ENCODE measurements at places on chromosomes 13 and 19.

GRCh38 chr13:51452361-51453206, at the start of gene INTS6:
INTS6 (minus strand) TSS chr13:51453036; CDS start chr13:51452525, 511 bp downstream.
- peak; percentile 100 for DNase-seq

DNA sequence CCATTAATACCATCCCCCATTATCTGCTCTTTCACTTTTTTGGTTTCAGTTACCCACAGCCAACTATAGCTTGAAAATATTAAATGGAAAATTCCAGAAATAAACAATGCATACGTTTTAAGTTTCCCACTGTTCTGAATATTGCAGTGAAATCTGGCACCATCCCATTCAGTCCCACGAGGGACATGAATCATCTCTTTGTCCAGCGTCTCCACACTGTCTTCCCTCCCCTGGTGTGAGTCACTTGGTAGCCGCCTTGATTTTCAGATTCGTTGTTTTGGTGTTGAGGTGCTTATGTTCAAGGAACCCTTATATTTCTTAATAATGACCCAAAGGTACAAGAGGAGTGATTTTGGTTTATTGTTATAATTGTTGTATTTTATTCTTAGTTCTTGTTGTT, 246.1 kb downstream of the DCT start:
- no peak for DNase-seq

GRCh38 chr19:12936582-12936981, 1.8 kb upstream of the CALR start:
- DNase-seq = no peak

- no peak for DNase-seq
These were observed 550.8 kb upstream of the SLITRK1 start for GRCh38 chr13:84433024-84433423.

- no peak for DNase-seq
These were observed 4.2 kb upstream of the PAFAH1B3 start for GRCh38 chr19:42306646-42307045.

DNA sequence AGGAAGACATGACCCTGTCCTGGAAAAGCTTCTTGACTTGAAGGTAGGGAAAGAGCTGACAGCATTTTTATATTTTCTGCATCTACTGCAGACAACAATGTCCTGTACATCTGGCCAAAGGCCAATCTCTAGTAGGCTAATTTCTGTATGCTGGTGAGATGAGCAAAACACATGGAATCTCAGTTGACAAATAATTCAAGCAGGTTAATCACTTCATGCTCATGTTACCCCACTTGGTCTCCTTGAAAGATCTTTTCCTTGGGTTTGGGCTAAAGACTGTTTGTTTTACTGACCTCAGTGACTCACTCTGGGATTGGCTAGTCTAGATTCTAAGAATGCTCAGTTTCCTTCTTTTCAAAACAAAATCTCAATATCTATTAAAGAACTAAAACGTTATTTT, 298.8 kb downstream of the LMO7 start:
- no peak for DNase-seq

GRCh38 chr13:30103161-30103840, 204.1 kb downstream of the KATNAL1 start:
- no peak for DNase-seq

- DNase-seq = no peak
These were observed 406.7 kb upstream of the ZNF507 start for GRCh38 chr19:31938675-31939074.

GRCh38 chr13:67086260-67086659, 143.9 kb downstream of the PCDH9 start:
- DNase-seq = no peak

DNA sequence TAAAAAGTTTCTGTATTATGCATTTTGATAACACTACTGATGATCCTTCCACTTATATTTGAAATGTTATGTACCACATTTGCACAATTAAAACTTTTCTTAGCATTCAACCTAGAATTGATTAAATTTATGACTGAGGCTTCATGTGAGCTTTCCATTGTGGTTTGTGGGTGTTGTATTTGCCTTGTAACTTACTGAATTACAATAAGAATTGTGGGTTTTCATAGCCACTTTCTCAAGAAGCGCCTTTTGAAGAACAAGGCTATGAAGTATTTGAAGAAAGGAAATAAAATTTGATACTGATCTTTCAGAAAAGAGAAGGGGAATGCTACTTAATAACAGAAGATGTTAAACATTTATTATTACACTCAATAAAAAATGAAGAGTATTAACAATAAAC, 7.0 kb upstream of the TEX26 start:
- DNase-seq = no peak

GRCh38 chr13:40682449-40683240, 16.2 kb upstream of the FOXO1 start:
- peak; percentile 53 for DNase-seq

DNA sequence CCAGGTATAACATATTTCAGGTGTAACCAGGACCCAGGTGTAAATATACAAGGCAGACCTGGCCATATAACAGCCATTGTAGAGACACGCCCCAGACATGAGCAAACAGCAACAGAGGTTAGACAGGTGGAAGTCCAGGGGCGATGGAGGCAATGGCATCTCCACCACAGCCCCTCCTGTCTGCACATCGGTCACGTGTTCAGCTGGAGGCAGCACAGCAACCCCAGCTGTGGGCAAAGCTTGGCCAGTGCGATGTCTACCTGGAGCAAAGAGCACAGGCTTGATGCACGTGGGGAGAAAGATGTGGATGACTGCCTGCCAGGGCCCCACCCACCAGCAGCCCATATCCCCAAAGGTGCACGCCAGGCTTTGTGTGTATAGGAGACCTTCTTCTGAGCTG, 4.4 kb downstream of the CYP4F2 start:
- no peak for DNase-seq

GRCh38 chr19:49700563-49700962, 9.6 kb downstream of the CPT1C start:
- no peak for DNase-seq

DNA sequence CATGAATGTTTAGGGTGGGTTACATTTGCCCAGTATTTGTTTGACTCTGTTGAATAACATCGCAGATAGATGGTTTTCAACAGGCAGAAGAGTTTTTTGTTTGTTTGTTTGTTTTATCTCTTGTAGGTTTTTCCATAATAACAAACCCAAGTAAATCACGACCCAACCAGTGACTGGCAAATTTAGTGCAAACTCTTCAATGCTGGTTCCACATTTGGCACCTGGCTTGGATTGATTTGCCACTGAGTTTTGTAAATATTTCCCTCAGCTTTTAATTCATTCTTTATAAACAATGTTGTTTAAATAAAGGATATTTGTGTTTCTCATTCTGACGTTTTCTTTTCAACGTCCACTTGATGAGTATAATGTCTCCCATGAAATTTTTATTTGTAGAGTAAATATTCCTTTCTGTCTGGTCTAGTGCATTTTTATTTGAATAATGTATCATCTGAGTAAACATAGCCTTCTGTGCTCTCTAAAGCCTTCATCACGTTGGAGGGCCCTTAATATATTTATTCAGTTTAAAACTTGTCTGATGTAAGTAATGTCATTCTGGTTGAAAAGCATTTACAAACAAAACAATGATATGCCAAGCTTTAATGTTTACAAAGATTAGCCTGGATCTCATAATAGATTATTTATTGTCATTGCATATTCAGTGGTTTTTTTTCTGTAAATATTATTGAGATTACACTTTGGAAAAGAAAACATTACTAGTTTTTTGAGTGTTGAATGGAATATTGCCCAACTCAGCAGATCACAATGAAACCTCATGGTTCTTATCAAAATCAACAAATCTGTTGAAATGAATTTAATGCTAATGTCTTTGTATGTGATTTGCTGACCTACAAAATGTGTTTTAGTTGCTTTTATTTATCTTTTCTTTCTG, 90.4 kb upstream of the PEG3 start:
- no peak for DNase-seq

DNA sequence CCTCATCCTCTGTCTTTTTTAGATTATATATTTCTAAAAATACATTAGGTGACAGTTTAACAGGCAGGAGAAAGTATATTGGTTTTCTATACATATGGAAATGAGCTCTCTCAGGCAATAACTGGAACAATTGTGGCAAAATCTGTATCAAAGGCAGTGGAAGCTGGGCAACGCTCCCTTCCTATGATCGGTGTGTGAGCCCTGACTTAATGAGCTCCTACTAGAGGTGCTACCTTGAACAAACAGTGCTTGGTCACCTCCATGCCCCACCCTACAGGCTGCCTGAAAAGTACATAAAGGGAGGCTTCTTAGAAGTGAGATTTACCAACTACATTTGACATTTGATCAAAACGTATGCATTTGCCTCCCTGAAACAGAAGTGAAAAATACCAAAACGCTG, 185.3 kb downstream of the EFNB2 start:
- no peak for DNase-seq

DNA sequence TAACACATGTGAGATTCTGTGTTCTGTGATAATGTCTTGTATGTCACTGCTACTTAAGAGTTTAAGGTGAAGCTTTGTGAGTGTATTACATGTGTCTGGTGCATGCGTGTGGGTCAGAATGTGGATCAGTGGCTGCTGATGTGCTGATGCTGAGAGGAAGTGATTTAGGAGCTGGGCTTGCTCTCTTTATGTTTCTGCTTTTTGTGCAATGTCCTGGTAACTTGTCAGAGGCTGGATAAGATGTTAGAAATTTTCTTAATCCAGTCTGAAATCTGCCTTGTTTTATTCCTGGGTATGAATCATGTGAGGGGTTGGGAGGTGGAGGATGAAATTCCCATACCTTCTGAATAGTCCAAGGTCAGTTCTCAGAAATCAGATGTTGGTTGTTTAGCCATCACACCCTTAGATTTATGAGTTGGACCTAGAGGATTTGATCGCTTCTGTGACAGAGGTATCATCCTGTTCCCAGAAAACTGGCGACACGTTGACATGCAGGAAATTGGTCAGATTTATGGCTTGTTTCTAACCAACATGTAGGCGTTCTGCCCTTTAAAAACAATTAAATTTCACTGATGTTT, 24.5 kb upstream of the CXCL17 start:
- DNase-seq = no peak

GRCh38 chr13:45108716-45109101, 11.6 kb upstream of the GTF2F2 start:
- DNase-seq = no peak

DNA sequence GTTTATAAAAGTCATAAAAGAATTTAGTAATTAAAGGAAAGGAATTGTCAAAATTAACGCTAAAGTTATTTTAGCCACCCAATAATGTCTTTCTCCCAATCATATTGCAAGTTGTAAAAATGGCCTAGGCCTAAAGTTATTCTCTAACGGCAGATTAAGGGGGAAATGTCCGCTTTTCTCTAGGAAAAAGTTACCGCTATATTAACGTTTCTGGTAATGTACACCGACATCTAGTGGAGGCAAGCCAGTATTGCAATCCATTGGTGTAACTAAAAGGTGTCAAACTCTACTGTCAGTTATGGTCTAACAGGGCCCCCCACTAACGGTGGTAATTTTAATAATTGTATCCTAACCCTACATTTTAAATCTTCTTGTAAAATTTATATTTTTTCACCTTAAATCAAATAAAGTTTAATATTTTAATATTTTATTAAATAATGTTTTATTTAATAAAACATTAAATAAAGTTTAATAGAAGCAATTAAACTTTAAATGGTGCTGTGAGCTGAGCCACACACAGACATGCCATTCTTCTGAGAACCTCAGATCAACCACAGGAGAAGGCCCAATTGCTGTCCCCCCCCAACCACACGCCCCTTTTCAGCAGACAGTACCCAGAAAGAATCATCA, 35.9 kb upstream of the ZSCAN5A start:
- DNase-seq = peak; percentile 57

- no peak for DNase-seq
These were observed 42.2 kb downstream of the SERP2 start for GRCh38 chr13:44415815-44416214.

DNA sequence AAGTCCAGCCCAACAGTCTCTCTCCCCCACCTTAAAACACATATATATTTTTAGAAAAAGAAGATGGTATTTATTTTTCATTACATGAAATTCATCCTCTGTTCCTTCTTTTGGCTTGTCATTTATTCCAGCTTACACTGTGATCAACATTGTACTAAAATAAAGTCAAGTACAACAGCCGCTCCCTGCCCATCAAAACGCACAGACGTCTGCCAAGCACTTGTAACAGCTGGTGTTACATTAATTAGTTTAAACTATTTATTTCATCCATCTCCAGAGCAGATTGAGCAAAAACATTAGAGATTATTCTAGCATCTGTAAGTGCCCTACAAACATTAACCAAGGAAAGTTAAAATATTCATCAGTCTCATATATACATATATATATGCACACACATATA, 350.5 kb downstream of the DACH1 start:
- no peak for DNase-seq

All from CD4-positive, alpha-beta T cell treated with Interleukin-4 for 4 hours (primary cell).